ENCODE measurements at places on chromosomes 7 and 10.

GRCh38 chr7:6218329-6218728 is 54.1 kb downstream of the CYTH3 start:
- no peak for DNase-seq

- DNase-seq, result no peak
These were observed 75.9 kb downstream of the ELMO1 start for GRCh38 chr7:37372750-37373149.

- no peak for DNase-seq
These were observed 54.9 kb downstream of the ZRANB1 start for GRCh38 chr10:124996854-124997215.

GRCh38 chr10:118903251-118903650 is 126.3 kb upstream of the NANOS1 start:
- no peak for DNase-seq

- DNase-seq, result no peak
These were observed 249.8 kb downstream of the PTEN start for GRCh38 chr10:88113232-88113631.

GRCh38 chr10:126384269-126384873 is 3.9 kb downstream of the ADAM12 start:
- DNase-seq, result no peak

DNA sequence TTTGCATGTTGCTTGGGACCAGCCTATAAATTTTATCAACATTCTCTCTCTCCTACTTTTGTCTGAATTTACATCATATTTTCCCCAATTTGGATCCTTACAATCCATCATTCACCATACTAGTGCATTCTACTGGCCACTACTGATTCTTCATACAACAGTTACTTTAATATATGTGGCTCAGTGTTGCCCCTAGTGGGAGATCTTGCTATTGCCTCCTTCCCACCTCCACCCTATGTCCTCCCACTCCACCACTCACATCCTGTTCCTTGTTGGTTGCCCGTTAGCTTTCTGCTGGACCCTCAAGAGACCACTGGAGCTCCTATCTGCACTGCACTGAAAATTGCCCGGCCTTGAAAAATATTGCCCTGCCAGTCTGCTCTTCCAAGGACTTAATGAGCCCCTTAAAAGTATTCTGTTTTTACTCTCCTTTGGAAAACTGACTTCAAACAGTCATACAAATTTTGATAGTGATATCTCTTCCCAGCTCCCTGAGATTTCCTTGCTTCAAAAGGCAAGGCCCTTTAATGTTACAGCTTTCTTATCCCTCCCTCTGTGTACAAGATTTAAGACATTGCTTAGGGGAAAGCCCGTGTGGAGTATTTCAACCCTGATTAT is 243.2 kb upstream of the TMEM229A start:
- no peak for DNase-seq

Measured in Panc1 (cell line).